Sigmoid colon (tissue), 7 donors: ENCODE measurements at places on chromosomes 5 and 9. TPM values are rescaled to one million over a fixed set of nuclear protein-coding genes. Genes with fewer than 3 reads are reported as not detected.

DNA sequence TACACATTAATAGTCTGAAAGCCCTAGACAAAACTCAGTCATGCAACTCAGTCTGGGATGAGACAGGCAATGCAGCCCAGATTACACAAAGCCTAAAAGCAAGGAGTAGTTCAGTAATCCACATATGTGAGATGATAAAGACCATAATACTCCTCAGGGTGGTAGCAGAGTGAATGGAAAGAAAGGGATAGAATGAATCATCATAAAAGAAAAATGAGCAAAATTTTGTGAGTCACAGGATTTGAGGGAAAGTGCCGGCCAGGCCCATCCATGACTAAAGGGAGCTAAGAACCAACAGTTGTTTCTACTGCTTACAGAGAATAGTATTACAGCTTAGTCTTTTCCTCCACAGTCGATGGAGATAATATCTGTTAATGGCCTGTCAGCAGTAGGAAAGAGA is 90.0 kb upstream of the POU5F2 start:
- no peak for DNase-seq

- DNase-seq = no peak
Measured at GRCh38 chr9:70529377-70529776, 114.9 kb upstream of the KLF9 start.

DNA sequence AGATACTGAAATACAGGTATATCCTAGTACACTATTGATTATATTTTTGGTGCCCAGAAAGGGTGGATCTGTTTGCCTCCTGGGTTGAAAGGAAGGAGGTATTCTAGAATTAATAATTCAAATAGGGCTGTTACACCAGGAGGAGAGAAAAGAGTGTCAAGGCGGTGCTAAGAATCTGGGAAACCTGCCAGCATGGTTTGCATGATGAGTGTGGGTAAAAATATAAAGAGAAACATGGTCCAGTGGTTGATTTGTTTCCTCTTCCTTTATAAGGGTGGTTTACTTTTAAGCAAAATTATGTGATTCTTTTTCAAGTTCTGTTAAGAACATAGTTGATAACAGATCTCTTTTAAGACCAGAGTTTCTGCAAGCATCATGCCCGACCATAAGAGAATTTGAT is 69.4 kb upstream of the NFIB start:
- DNase-seq = no peak

- no peak for DNase-seq
Measured at GRCh38 chr9:130634191-130634768, 30.1 kb upstream of the PRDM12 start.

- no peak for DNase-seq
Measured at GRCh38 chr5:50863534-50864170, 197.2 kb downstream of the PARP8 start.

- DNase-seq = no peak
Measured at GRCh38 chr9:76692458-76693129, 71.6 kb upstream of the PCA3 start.

GRCh38 chr5:106303911-106304310 is 1366.8 kb downstream of the EFNA5 start:
- DNase-seq = no peak

DNA sequence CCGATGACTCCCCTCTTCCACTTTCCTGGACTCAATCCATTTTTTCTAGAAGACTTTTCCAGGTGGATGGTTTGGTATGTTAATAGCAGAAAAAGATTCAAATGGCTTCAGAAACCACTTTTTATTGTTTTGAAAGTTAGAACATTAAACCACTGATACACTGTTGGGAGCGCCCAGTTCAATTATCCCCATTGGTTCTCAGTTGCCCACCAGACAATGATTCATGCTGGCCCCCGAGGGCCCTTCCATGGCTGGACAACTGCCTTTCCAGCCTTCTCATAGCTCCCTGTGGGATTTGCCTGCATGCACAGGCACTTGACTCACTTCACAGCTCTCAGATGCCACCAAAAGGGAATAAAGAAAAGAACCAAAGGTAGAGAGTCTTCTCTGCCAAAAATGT is 21.3 kb upstream of the ANKRD34B start:
- no peak for DNase-seq

- DNase-seq = no peak
Measured at GRCh38 chr9:7318920-7319319, 480.7 kb downstream of the DMAC1 start.

- no peak for DNase-seq
Measured at GRCh38 chr5:167998148-167998767, 293.2 kb upstream of the WWC1 start.

DNA sequence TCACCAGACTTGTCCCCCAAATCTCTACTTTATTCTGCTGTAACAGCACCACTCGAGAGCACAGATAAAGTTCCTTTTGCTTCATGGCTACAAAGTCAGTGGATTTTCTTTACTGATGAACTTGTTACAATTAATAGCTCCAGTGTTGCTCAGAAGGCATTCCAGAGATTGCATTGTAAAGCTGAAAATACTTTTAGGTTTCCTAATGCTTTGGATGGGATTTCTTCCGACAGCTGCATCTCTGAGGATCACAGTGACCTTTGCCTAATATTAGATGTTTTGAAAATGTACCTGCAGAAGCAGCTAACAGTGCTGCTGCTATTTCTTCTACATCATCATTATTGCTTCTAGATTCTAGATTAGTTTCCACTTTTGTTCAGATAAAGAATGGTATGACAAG is 58.8 kb upstream of the TMEM171 start:
- no peak for DNase-seq

DNA sequence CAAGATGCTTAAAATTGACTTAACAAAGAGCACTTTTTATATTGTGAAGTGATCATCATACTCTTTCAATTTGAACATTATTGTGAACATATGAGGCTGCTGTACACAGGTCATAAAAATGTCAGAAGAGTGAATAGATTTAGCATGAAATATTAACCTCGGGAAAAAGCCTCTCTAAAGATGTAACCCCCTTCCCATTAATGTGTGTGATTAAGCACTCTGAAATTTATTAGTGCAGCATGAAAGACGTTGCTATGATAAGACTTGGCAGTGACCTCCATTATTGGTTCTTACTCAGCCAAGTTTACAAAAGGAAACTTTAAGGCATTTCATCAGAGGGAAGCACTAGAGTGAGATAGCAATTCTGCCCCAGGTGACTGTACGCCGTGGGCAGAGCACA is 326.5 kb downstream of the NTRK2 start:
- no peak for DNase-seq

DNA sequence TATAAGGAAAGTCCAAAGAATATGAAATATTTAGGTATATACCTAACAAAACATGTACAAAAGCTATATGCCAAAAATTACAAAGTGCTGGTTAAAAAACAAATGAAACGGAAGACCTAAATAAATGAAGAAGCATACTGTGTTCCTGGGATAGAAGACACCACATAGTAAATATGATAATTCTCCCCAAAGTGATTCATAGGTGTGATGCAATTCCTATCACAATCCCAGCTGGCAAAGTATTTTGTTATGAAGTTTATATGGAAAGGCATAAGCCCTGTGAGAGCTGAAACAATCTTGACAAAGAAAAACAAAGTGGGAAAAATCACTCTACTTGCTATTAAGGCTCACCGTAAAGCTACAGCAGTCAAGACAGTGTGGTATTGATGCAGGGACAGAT is 2.6 kb upstream of the SMIM23 start:
- DNase-seq = no peak

DNA sequence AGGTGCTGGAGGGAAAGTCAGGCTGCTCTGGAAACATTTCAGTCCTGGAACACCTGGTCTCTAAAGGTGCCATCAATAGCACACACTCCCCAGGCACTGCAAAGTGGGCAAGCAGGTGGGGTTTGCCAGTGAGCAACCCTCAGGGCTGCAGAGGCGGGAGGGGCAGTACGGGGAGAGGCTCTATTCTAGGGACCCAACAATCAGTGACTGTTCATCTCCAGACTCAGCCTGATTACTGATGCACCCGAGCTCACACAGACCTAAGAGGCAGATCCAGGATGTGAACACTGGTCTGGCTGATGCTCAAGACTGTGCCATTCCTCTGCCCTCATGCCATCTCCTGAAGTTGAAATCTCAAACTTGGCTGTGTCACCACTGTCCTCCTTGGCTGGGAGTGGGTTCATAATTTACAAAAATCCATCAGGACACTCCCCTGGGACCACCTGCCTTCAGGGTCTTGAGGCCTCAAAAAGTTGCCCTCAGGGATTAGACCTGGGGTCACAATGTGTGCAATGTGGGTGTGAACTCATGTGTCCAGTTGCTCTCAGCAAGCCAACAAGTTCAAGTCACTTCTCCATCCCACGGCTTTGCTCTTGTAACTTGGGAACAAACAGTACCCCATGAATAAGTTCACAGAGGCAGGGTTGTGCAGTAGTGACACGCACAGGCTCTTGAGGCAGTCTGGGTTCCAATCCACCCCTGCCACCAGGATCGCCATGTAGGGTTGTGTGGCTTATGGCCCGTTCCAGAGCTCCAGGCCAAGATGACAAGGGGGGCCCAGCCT is 19.9 kb upstream of the KCNMB1 start:
- DNase-seq = no peak

DNA sequence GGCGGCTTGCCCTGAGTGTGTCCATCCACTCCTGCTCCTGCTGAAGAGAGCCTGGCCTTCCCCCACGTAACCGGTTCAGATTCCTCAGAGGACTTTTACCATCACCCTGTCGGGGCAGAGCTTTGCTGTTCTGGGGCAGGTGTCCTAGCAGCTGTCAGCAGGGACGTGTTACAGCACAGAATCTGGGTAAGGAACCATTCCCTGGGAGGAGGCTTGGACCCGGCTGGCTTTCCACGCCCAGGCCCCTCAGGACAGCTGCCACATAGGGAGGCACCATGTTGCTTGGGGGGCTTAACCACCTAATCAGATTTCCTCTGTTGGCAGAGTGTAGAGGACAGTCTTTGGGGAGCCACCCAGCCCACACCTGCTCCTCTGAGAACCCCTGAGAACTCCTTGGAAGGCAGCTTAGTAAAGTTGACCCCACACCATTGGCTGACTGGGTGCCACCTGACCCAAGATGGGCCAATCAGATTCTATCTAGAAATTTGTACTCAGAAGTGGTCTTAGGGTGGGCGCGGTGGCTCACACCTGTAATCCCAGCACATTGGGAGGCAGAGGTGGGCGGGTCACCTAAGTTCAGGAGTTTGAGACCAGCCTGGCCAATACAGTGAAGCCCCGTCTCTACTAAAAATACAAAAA is 23.3 kb upstream of the EEIG1 start:
- no peak for DNase-seq

GRCh38 chr5:7886849-7887475 is 18.0 kb downstream of the MTRR start:
- DNase-seq = no peak

DNA sequence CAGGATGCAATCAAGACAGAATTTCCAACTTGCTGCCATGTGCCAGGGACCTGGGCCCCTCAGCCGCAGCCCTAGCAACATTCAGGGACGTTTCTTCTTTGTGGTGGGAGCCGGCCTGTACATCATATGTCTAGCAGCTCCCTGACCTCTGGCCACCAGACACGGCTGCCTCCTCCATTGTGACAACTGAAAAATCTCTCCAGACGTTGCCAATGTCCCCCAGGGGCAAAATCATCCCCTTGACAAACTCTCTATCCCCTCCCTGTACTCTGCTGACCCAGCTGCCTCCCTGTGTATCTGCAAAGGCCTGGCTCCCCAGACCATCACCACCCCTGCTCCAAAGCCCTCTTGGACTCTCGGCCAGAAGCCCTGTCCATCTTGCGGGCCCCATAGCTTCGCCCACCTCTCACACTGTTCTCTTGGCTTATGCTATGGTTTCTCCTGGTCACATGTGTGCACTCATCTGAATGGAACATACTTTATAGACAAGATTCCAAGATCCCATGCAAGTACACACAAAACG is 40.8 kb downstream of the BICD2 start:
- no peak for DNase-seq

- DNase-seq = no peak
Measured at GRCh38 chr5:158809936-158810335, 289.8 kb downstream of the EBF1 start.

Gene DOCK8
- 6.4 TPM for total RNA-seq

Gene NR2F1-AS1
- total RNA-seq = 6.7 TPM

Gene SMIM23
- total RNA-seq = not detected

Gene TMEM167A
- total RNA-seq = 21.9 TPM

Gene ZNF608
- 20.4 TPM for total RNA-seq

Gene CAVIN4
- total RNA-seq = 0.36 TPM

Gene ACSL6
- 2.2 TPM for total RNA-seq

Gene STK32A
- total RNA-seq = 4.7 TPM

Gene FCN2
- total RNA-seq = not detected

Gene ANKRD31
- under 0.01 TPM for total RNA-seq

Gene FBLL1
- total RNA-seq = 0.41 TPM

Gene PCDHA2
- 0.68 TPM for total RNA-seq
